ENCODE measurements at places on chromosomes 1 and 21. TPM values are rescaled to one million over a fixed set of nuclear protein-coding genes. Genes with fewer than 3 reads are reported as not detected.

The ST6GALNAC5 gene
- total RNA-seq, result not detected

The KLHL20 gene
- total RNA-seq, result 12.1 TPM

The MPL gene
- not detected for total RNA-seq

The AK5 gene
- total RNA-seq, result 4.3 TPM

The MAGOH gene
- 114 TPM for total RNA-seq

The EFNA3 gene
- 4.5 TPM for total RNA-seq

The PDC gene
- total RNA-seq, result not detected

The RIMKLA gene
- 6.3 TPM for total RNA-seq

The OPTC gene
- not detected for total RNA-seq

The TGFBR3 gene
- 4.7 TPM for total RNA-seq

The FAM72D gene
- total RNA-seq, result 17.8 TPM

The RNU1-1 gene
- 961 TPM for total RNA-seq

DNA sequence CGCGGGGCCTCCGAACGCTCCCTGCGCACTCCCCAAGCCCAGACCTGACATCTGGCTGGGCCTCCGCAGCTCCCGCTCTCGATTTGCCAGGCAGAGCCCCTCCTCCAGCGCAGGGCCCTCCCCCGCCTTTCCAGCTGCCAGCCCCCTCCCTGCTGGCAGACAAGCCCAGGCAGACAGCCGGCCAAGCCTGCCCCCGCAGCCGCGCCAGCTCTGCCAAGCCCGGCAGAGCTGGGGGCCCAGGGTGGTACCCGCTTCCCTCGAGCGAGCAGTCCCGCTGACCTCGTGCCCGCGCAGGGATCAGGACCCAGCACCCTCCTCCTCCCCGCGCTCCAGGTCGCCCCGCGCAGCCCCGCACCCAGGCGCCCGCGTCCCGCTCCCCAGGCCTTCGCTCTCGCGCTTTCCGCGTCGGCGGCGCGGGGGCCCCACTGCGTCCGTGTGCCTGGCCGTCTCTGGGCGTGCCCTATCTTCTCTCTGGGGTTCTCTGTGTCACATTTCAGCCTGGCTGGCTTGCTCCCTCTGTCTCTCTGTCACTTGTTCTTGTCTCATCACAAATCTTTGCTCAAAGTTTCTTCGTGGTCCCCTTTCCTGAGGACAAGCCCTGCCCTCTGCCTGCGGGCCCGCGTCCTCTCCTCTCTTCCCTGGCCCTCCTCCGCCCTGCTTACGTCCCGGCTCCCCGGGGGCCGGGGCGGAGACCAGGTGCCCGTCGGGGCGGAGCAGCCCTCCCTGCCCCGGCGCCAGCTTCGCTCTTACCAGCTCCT, 580 bp downstream of the INKA2 start:
- no peaks in the 10 kb centered on the region for H3K36me3 ChIP-seq
- peak; percentile 52 for DNase-seq
- peak overlapping the region; percentile 84 for H3K4me3 ChIP-seq
- peaks cover 18% of the 10 kb centered on the region for H3K4me1 ChIP-seq
- no peak overlapping the region for H3K27ac ChIP-seq

GRCh38 chr1:246907472-246907871, 24.3 kb downstream of the AHCTF1 start:
- H3K27ac ChIP-seq, result no peak overlapping the region
- H3K27me3 ChIP-seq, result no peaks in the 10 kb centered on the region
- peaks cover 33% of the 10 kb centered on the region for H3K36me3 ChIP-seq
- H3K4me1 ChIP-seq, result peaks cover 6% of the 10 kb centered on the region

GRCh38 chr1:167522246-167522645, 3.9 kb upstream of the CD247 start:
- DNase-seq, result no peak
- H3K27ac ChIP-seq, result no peak overlapping the region
- peaks cover 13% of the 10 kb centered on the region for H3K36me3 ChIP-seq
- H3K27me3 ChIP-seq, result no peaks in the 10 kb centered on the region
- peaks cover 7% of the 10 kb centered on the region for H3K4me1 ChIP-seq

DNA sequence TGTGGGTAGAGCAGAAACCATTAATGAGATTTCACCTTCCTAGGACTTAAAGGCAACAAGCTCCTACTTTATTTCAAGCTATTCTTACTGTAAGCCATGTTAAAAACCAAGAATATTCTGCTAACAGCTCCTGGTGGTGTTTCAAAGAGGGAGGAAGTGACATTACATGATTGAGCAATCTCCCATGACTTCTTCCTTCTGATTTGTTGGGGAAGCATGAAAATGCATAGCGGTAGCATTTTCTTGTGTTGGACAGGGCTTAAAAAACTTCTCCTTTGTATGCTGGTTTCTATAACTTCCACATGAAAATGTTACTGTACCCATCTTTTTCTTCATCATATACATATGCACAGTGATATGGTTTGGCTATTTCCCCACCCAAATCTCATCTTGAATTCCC, 297.0 kb upstream of the SNX7 start:
- no peak overlapping the region for H3K27ac ChIP-seq
- no peaks in the 10 kb centered on the region for H3K27me3 ChIP-seq
- DNase-seq, result no peak
- no peaks in the 10 kb centered on the region for H3K4me1 ChIP-seq

DNA sequence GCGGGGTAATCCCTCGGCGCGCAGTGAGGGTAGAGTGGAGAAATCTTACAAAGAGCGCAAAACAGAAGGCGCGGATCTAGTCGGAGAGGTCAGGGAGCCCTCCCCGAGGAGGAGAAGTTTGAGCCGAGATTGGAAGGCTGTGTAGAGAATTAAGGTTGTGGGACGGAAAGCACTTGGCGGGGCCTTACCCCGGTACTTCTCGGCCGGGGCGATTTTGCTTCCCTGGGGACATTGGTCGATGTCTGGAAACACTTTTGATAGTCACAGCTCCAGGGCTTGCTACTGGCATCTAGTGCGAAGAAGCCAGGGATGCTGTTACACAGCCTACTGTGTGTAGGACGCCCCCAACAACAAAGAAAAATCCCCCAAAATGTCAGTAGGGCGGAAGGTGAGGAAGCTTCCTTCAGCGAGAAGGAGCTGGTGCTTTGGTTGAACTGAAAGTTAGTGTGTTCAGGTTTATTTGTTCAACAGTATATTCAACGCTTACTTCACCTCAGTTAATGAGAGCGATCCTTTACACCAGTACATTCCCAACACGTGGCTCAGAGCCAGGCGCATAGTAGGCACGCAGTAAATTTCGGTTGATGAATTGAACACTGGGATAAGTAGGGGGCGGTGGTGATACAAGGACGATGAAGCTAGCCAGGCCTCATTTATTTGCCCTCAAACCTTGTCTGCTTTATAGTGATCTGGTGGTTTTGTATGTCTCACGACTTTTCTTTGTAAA, 807 bp downstream of the CEP85 start:
- peak overlapping the region; percentile 99 for H3K4me3 ChIP-seq
- H3K27me3 ChIP-seq, result no peaks in the 10 kb centered on the region
- DNase-seq, result no peak
- H3K4me1 ChIP-seq, result peaks cover 34% of the 10 kb centered on the region
- H3K27ac ChIP-seq, result peak overlapping the region; percentile 95

- no peaks in the 10 kb centered on the region for H3K4me1 ChIP-seq
- no peaks in the 10 kb centered on the region for H3K36me3 ChIP-seq
- no peak overlapping the region for H3K27ac ChIP-seq
- no peak overlapping the region for H3K4me3 ChIP-seq
- H3K27me3 ChIP-seq, result no peaks in the 10 kb centered on the region
- DNase-seq, result no peak
These were observed 133.2 kb downstream of the GDAP2 start for GRCh38 chr1:117796226-117796625.

GRCh38 chr1:215557992-215558626, 9.0 kb upstream of the KCTD3 start:
- no peaks in the 10 kb centered on the region for H3K4me1 ChIP-seq
- H3K27me3 ChIP-seq, result peaks cover 28% of the 10 kb centered on the region
- H3K4me3 ChIP-seq, result no peak overlapping the region

- H3K36me3 ChIP-seq, result no peaks in the 10 kb centered on the region
- DNase-seq, result no peak
- no peaks in the 10 kb centered on the region for H3K4me1 ChIP-seq
These were observed 1648.4 kb downstream of the KCNT2 start for GRCh38 chr1:194959795-194960194.

GRCh38 chr1:84632673-84633434, 57.4 kb downstream of the SSX2IP start:
- H3K4me1 ChIP-seq, result peaks cover 10% of the 10 kb centered on the region
- no peak overlapping the region for H3K27ac ChIP-seq
- H3K27me3 ChIP-seq, result no peaks in the 10 kb centered on the region
- no peaks in the 10 kb centered on the region for H3K36me3 ChIP-seq
- peak; percentile 11 for DNase-seq

DNA sequence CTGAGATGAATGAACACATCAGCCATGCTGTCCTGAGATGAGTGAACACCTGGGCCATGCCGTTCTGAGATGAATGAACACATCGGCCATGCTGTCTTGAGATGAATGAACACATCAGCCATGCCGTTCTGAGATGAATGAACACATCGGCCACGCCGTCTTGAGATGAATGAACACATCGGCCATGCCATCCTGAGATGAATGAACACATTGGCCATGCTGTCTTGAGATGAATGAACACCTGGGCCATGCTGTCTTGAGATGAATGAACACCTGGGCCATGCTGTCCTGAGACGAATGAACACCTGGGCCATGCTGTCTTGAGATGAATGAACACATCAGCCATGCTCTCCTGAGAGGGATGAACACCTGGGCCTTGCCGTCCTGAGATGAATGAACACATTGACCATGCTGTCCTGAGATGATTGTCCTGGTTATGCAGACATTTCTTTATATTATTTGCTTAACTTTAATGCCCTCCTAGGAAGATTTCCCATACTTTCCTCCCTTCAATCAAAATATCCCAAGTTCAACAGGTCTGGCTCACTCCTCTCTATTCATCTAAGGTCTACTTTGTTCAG, 48.6 kb upstream of the COL6A1 start:
- H3K4me3 ChIP-seq, result no peak overlapping the region
- no peak for DNase-seq
- H3K36me3 ChIP-seq, result no peaks in the 10 kb centered on the region
- no peaks in the 10 kb centered on the region for H3K27me3 ChIP-seq

- DNase-seq, result no peak
- peak overlapping the region; percentile 45 for H3K27ac ChIP-seq
- peaks cover 4% of the 10 kb centered on the region for H3K36me3 ChIP-seq
These were observed 158.1 kb downstream of the SLC45A1 start for GRCh38 chr1:8476006-8476405.

GRCh38 chr1:66452982-66453381, 81.0 kb upstream of the SGIP1 start:
- no peak overlapping the region for H3K4me3 ChIP-seq
- H3K27me3 ChIP-seq, result no peaks in the 10 kb centered on the region

- no peak for DNase-seq
- no peak overlapping the region for H3K4me3 ChIP-seq
- H3K4me1 ChIP-seq, result no peaks in the 10 kb centered on the region
- H3K27ac ChIP-seq, result no peak overlapping the region
- H3K27me3 ChIP-seq, result peaks cover 5% of the 10 kb centered on the region
These were observed 84.5 kb upstream of the C1orf174 start for GRCh38 chr1:3984586-3984985.

DNA sequence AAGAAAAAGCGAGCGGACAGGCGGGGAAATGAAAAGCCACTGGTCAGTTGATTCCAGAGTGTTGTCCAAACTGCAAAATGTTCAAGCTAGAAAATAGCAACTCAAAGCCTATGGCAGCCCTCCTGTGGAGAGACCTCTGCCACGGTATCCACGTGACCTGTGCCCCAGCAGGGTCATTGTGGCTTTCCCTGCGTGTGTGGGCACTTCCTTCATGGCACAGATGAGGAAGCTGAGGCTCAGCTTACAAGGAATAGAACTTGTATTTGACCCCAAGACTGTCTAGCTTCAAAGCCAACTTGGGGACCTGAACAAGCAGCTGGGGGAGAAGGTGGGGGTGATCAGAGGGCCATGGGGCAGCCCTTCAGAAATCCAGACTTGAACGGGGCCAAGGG, 15.6 kb upstream of the PLEKHG5 start:
- H3K4me1 ChIP-seq, result no peaks in the 10 kb centered on the region
- H3K27ac ChIP-seq, result no peak overlapping the region
- no peak for DNase-seq

DNA sequence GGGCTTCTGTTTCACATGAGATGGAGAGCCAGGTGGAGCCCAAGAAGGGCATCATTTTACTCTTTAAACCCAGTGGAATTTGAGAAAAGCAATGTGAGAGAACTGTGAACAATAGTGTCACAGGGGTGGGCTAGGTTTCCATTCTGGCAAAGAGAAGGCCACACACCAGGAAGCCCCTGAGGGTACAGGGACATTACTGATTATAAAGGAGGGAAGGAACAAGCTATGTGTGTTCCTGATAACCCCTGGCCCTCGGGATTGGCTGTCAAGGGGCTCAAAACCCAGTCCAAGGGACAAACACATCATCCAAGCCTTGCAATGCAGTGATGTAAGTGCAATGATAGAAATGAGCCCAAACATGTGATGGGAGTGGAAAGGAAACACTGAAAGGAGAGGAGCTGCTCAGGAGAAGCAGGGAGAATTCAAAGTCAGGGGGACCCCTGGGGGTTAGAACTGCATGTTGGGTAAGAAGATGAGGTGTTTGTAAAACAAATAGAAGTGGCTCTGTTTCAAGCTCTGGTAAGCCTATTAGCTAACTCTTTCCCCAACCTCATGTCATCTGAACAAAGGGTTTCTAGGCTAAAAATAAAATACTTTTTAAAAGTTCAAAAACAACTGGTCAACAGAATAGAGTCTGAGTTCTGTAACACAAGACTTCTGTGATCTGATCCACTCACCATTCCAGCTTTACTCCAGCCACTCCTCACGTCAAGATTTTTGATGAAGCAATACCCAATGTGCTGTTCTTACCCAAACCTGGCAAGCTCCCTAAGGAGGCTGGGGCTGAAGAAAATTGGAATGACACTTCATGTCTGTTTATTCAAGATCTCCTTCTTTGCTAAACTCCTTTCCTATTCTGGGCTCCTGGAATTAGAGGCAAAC, 51.1 kb upstream of the IL12RB2 start:
- no peak overlapping the region for H3K27ac ChIP-seq
- H3K36me3 ChIP-seq, result no peaks in the 10 kb centered on the region
- H3K27me3 ChIP-seq, result no peaks in the 10 kb centered on the region
- peaks cover 4% of the 10 kb centered on the region for H3K4me1 ChIP-seq

DNA sequence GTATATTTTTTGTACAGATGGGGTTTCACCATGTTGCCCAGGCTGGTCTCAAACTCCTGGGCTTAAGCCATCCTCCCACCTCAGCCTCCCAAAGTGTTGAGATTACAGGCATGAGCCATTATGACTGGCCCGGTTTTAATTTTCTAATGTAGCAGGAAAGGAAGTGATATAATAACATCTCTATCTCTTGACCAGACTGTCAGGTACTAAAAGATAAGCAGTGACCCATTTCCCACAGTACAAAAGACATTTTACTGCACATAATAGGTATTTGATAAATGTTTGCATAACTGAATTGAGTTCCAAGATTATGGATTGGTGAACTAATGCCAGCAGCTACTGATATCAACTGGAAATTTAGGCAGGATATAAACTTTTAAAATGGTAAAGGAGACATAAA, 4.0 kb downstream of the NVL start:
- no peak overlapping the region for H3K27ac ChIP-seq
- no peaks in the 10 kb centered on the region for H3K27me3 ChIP-seq
- H3K4me1 ChIP-seq, result peaks cover 24% of the 10 kb centered on the region
- peaks cover 3% of the 10 kb centered on the region for H3K36me3 ChIP-seq
- DNase-seq, result no peak

GRCh38 chr1:245512181-245512888, 357.6 kb downstream of the KIF26B start:
- no peak for DNase-seq
- H3K4me3 ChIP-seq, result no peak overlapping the region
- peaks cover 15% of the 10 kb centered on the region for H3K27me3 ChIP-seq

All from activated naive CD8-positive, alpha-beta T cell treated with anti-CD3 and anti-CD28 coated beads for 36 hours (primary cell).